Mucosa of gallbladder (tissue), 1 donor: ENCODE measurements at places on chromosomes 3 and 15. TPM values are rescaled to one million over a fixed set of nuclear protein-coding genes. Genes with fewer than 3 reads are reported as not detected.

Gene GRAMD2A
- 0.55 TPM for total RNA-seq

DNA sequence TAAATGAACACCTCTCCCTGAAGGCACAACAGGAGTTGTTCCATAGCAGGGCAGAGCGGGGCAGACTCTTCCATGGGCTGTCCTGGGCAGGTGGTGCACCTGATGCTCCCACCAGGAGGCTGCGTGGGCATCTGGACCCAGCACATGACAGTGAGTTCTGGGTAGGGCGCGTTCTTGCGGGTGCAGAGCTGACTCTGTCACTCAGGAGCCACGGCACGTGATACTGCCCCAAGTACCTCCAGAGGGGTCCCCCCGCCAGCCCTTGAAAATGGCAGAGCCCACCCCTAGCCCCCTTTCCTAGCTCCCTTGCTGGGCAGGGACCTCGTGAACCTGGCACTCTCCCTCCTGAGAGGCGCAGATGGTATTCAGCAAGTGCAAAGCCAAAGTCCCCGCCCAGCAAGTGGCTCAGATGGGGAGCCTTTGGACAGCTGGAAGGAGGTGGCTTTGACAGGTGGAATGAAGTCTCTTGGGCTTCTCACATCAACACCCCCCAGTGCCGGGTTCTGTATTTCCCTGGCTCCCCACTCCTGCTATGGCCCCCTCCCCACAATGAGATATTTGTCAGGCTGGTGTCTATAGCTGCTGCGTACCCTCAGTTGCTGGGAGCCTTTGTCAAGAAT is 172.1 kb downstream of the TBC1D2B start:
- DNase-seq, result no peak

DNA sequence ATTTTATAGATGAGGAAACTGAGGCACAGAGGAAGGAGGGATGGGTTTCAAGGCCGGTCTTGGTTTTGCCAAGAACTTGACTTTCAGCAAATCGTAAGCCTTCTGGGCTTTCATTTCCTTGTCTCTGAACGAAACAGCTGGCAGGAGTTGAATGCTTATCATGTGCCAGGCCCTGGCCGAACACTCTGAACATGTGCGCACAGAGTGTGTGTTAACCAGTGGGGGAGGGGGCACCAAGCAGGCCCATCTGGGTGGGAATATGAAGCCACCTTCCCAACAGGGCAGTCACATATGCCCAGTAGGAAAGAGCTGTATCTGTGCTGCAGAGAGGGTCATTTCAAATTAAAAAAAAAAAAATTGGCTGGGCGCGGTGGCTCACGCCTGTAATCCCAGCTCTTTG is 29.3 kb downstream of the ZNF710 start:
- no peak for DNase-seq

DNA sequence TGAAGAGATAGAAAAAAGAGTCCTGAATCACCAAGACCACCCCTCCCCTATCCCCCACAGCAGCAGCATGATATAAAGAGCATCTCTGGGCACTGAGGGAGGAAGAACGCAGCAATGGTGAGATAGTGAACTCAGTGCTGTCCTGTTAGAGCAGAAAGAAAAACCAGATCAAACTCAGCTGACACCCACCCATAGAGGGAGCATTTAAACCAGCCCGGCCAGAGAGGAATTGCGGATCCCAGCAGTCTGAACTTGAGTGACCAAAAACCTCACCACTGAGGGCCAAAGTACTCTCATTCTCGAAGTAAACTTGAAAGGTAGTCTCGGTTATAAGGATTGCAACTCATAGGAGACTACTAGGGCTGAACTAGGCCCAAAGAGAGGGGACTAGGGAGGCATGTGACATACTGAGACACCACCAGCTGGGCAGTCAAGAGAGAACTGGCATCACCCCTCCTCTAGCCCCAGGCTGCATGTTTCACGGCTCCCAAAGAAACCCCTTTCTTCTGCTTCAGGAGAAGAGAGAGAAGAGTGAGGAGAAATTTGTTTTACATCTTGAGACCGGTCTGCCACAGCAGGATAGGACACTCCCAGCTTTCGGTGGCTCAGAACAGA is 39.2 kb upstream of the TGFBR2 start:
- DNase-seq, result no peak

Gene TXNRD3
- 6.4 TPM for total RNA-seq

Gene CYP1A2
- 0.14 TPM for total RNA-seq
